Activated naive CD8-positive, alpha-beta T cell treated with anti-CD3 and anti-CD28 coated beads, Interleukin-2, amount 50 U/mL, for 16 hours (primary cell): ENCODE measurements at places on chromosomes 16 and 17.

DNA sequence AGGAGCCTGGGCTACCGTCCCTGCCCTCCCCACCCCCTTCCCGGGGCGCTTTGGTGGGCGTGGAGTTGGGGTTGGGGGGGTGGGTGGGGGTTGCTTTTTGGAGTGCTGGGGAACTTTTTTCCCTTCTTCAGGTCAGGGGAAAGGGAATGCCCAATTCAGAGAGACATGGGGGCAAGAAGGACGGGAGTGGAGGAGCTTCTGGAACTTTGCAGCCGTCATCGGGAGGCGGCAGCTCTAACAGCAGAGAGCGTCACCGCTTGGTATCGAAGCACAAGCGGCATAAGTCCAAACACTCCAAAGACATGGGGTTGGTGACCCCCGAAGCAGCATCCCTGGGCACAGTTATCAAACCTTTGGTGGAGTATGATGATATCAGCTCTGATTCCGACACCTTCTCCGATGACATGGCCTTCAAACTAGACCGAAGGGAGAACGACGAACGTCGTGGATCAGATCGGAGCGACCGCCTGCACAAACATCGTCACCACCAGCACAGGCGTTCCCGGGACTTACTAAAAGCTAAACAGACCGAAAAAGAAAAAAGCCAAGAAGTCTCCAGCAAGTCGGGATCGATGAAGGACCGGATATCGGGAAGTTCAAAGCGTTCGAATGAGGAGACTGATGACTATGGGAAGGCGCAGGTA lies 762 bp downstream of the CDK12 start:
- no peak for DNase-seq

DNA sequence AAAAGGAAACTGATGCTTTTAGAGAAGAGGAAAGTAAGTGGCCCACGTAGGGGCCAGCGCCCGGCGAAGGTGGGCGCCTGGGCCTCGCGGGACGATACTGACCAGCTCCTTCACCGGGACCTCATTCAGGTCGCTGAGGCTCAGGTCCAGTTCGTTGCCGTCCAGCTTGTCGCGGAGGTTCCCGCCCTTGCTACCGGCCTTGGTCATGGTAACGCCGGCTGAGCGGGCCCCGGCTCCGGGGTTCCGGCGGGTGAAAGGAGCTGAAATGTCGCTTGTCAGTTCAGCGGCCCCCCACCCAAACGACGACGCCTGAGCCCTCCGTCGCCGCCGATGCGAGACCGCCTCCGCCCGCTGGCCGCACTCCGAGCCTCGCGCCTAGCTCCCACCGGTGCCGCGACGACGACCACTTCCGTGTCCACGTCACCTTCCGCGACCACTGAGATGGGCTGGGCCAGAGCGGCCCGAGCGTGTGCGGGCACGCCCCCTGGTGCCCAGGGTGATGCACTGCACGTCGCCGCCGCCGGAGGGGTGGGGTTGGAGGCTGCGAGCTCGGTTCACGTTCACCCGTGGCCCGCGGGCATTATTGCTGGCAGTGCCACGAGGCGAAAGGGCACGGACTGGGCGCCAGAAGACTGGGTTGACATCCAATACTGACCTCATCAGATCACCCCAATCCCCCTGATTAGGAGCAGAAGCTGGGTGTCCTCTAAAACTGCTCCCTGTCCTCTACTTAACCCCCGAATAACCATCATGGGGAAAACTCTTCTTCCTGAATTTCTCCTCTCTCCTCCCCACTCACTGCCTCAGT lies at the start of gene LRRC59:
TSS of gene LRRC59 (minus strand) at position 413 of the 808 bp plus-strand sequence. CDS start at position 207, 206 bp downstream.
- peak; percentile 86 for DNase-seq

DNA sequence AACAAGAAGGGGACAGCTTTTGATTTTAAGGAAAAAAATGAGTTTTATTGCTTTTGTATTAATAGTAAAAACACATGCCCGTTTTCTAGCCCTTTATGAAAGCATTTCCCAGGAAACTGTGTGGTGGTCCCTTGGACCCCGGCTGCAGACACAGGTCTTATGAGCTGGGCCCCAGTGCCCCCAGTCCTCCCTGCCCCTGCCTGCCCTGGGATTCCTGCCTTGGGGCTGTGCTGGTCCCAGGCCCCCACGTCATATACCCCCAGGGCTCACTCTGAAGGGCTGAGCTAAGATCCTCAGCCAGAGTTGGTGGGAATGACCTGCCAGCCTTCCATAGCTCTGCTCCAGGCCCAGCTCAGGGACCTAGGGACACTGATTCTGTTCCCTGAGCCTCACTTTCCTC lies 30.8 kb downstream of the GINS2 start:
- DNase-seq, result no peak

DNA sequence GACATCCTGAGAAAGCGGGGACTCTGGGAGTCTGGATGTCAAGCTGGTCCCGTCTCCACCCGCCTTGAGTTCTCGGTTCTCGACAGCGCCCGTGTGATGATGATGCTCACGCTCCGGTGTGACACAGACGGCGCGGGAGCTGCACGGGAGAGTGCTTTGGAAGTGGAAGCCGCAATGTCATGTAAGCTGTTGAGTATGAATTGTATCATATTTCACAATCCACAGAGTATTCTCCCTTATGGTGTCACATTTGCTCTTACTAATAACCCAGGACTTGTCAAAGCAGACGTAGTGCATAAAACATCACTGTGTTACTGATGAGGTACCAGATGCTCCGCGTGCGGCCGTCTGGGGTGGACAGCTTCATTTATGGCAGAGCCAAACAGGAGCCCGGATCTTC lies 217.5 kb upstream of the CHMP6 start:
- DNase-seq, result no peak

DNA sequence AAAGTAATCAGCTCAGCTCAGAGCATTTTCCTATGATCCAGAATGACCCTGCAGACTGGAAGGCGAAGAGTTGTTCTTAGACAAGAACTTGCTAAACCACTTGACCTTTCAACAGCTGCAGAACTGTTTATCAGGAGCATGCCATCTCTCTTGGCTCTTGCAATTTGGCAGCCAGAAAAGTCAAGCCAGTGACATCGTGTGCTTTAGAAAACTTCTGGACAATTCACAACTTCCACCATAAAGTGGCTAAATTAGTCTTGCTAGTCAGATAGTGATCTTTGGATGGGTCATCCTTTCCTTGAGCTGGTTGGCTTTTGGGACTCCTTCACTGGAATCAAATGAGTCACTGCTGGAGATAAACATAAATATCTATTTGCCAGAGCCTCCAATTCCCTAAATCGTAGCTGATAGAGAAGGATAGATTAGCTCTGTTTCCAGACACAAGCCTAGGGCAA lies 146.5 kb downstream of the MAP2K6 start:
- no peak for DNase-seq

DNA sequence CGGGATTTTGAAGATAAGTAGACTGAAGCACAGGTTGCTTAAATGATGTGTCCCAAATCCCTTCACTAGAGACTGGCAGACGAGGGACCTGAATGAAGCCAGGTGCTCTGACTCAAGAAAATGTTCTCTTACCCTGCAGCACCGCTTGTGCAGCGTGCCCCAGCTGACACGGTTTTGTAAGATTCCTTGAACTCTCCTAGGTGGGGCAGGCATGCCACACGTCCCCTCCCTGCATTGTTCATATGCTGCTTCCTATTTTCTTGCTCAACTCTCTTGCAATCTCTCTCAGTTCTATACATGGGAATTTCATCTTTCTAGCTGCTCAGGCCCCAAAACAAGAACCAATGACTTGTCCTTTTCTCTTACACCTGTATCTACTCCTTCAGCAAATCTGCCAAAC lies 22.1 kb upstream of the HNF1B start:
- DNase-seq, result no peak

GRCh38 chr16:89801800-89802199 lies 14.6 kb downstream of the FANCA start:
- no peak for DNase-seq

DNA sequence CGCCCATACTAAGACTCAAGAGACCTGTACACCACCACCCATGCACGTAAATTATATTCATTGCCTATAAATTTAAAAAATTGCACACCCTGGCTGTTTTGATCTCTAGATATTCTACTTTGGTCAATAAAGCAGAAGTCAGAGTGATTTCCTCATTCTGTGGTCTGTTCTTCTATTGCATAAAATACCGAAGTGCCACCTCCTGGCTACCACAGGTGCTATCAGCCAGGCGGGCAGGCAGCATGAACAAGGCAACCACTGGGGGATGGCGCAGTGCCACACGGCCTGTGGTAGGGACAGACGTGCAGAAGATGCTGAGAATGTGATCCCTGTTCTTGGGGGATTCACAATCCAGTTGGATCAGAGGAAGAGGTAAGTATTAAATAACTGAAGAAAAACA lies 122.3 kb downstream of the CDK5R1 start:
- peak; percentile 27 for DNase-seq

GRCh38 chr17:4674685-4674998 lies 29.3 kb downstream of the PELP1 start:
- no peak for DNase-seq

GRCh38 chr17:6463616-6464445 lies 19.6 kb downstream of the PIMREG start:
- no peak for DNase-seq

- no peak for DNase-seq
Measured at GRCh38 chr16:77434022-77434529, 758 bp downstream of the ADAMTS18 start.
